ENCODE measurements at places on chromosomes 7 and 10. TPM values are rescaled to one million over a fixed set of nuclear protein-coding genes. Genes with fewer than 3 reads are reported as not detected.

Gene CCDC172
- polyA plus RNA-seq, result not detected

Gene PNLIPRP1
- polyA plus RNA-seq, result not detected

GRCh38 chr7:2287745-2288144, 26.5 kb downstream of the SNX8 start:
- DNase-seq, result no peak

- peak; percentile 79 for DNase-seq
Measured at GRCh38 chr10:62738916-62739315, 65.6 kb upstream of the ADO start.

DNA sequence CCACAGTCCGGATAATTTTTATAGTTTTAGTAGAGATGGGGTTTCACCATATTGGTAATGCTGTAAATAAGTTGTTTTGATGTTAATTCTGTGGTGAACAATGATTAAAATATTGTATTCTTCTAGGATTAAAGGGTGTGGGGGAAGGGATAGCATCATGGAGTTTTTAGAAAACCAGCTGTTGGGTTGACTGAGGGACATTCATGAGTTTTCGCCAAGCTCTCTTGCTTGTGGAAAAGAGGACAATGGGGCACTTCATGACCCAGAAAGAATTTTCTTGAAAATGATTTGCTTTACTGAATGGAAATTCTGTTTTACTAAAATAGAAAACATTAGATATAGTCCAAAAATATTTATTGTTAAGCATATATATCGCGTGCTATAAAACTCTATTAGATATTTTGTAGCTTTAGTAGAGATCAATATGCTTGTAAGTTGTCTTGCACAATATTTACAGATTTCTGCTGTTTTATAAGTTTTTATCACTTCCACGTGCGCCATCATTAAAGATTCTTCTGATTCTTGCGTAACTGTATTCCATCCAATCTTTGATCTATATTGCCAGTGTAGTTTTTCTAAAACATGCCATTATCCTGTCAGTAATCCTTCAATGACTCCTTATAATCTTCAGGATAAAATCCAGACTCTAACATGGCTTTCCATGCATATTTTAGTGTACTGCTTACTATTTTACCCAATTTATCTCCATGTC, 41.8 kb downstream of the LCOR start:
- no peak for DNase-seq

GRCh38 chr10:132697578-132698200, 88.3 kb downstream of the NKX6-2 start:
- peak; percentile 6 for DNase-seq

- DNase-seq, result peak; percentile 64
Measured at GRCh38 chr10:32271617-32272016, 75.3 kb downstream of the EPC1 start.

Measured in IMR-90 (cell line).